Inflammatory macrophage (primary cell): ENCODE measurements at places on chromosomes 5 and 9.

- no peak for DNase-seq
These were observed 1056.5 kb upstream of the EDIL3 start for GRCh38 chr5:85441156-85441555.

GRCh38 chr5:142375944-142376411 is 51.2 kb upstream of the SPRY4 start:
- DNase-seq, result no peak

GRCh38 chr9:91736898-91737601 is 213.0 kb downstream of the ROR2 start:
- DNase-seq, result no peak

DNA sequence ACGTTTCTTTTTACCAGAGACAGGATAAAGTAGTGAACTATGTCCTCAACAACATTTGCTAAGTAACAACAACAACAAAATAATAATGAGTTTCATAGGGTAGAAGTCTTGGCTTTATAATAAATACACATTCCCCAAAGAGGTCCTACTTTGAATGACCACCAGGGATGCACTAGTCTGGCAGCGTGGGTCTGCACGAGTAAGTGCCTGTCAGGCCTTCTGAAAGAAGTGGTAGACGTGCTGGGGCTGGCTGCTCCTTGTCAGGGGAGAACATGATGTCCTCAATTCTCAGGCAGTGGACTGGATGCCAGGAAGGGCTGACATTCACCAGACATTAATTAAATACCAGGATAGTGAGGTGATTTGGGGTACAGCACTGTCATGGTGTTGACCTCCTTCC is 331.1 kb downstream of the TMEM38B start:
- DNase-seq, result no peak

DNA sequence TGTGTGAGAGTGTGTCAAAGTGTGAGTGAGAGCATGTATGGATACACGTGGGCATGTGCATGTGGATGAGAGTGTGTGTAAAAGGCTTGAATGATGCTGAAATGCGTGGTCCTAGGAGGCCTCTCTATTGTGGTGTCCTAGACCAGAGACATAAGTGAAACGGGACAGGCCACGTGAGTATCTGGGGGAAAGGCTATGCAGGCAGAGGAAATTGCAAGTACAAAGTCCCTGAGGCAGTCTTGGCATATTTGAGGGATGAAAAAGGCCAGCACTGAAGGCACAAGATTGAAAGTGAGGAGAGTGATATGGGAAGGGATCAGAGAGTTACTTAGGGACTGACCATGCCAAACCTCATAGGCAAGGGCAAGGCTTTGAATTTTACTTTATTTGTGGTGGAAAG is 67.2 kb upstream of the CCDC152 start:
- DNase-seq, result no peak

GRCh38 chr9:89576404-89576839 is 28.4 kb upstream of the GADD45G start:
- peak; percentile 25 for DNase-seq

GRCh38 chr5:10827571-10827970 is 66.5 kb upstream of the DAP start:
- no peak for DNase-seq

DNA sequence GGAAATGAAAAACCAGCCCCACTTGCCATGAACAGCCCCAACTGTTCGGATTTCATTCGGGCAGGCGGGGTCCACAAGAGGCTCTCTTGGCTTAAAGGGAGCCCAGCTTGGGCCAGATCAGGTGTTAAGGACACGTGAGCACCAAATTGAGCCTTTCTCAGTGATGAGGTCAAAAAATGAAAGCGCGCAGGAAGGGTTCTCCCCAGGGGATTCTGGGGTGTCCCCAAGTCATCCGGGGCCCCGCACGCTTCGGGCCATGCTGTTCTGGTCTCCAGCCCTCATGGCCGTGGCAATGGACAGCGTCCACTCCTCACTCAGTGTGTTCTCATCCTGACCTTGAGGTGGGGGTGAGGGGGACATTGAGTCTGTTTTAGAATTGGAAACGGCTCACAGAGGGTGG is 10.9 kb downstream of the AK1 start:
- DNase-seq, result no peak

DNA sequence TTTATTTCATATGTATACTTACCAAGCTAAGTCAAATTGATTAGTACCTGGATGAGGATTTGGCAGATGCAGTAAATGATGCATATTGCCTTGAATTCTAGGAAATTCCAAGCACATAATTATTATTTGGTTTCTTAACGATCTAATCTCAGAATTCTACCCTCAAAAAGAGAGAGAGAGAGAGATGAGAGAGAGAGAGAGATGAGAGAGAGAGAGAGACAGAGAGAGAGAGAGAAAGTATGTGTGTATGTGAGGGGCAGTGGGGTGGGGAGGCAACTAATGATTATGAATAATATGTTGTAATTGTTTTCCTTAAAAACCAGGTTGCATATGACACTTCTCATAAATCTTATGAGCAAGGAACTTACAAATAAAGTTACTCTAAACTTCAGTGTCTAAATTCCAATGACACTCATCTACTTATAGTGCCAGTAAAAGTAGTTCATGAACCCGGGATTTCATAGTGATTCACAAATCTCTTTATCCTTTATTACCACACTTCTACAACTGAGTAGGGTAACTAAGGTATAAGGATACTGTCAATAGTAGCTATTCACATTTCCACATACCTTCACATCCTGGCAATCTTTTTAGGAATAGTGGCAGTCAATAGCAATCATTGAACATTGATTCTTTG is 60.5 kb upstream of the EDIL3 start:
- no peak for DNase-seq

- DNase-seq, result peak; percentile 36
These were observed 188.4 kb downstream of the TSSK1B start for GRCh38 chr5:113246361-113246870.

DNA sequence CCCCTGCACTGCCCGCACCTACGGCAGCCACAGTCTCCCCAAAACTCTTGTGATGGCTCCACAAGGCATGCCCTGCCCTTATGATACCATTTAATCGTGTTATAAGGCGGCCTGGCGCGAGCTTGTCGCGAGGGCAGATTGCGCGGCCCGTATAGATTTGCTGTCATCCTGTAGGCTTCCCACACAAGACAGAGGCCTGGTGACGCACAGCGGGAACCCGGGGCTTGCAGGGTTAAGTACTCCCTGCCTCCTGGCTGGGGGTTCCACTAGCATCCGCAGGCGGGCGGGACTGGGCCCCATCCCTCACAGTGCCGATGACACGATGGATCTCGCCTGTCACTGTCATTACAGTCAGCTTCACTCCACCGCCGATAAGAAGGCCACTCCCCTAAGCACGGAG is 364.9 kb upstream of the IRX2 start:
- no peak for DNase-seq

GRCh38 chr5:10474521-10475075 is 32.9 kb downstream of the ROPN1L start:
- DNase-seq, result no peak

DNA sequence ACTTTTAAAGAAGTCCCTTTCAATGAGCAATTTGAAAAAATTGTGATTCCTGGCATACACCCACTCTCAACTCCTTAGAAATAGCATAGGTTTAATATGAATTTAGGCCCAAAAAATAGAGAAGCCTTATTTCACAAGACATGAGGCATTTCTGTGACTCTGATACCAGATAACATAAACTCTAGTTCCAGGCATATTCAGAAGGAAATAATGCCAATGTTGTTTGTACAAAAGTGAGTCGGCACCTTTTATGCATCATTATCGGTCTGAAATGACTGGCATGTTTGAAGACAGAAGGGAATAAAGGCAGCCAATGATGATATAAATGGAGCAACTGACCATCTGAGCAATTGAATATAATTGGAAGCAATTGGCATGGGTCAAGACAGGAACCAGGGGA is 19.4 kb upstream of the RECK start:
- no peak for DNase-seq

- no peak for DNase-seq
These were observed 2.9 kb upstream of the RNF130 start for GRCh38 chr5:180074462-180074861.

- DNase-seq, result no peak
These were observed 192.4 kb downstream of the ADAMTSL1 start for GRCh38 chr9:18666348-18666747.

GRCh38 chr5:143791848-143792731 is 19.9 kb upstream of the HMHB1 start:
- peak; percentile 45 for DNase-seq

GRCh38 chr9:35254237-35254636 is 92.4 kb downstream of the UNC13B start:
- peak; percentile 34 for DNase-seq

GRCh38 chr5:38527475-38527874 is 29.0 kb downstream of the LIFR start:
- peak; percentile 19 for DNase-seq

DNA sequence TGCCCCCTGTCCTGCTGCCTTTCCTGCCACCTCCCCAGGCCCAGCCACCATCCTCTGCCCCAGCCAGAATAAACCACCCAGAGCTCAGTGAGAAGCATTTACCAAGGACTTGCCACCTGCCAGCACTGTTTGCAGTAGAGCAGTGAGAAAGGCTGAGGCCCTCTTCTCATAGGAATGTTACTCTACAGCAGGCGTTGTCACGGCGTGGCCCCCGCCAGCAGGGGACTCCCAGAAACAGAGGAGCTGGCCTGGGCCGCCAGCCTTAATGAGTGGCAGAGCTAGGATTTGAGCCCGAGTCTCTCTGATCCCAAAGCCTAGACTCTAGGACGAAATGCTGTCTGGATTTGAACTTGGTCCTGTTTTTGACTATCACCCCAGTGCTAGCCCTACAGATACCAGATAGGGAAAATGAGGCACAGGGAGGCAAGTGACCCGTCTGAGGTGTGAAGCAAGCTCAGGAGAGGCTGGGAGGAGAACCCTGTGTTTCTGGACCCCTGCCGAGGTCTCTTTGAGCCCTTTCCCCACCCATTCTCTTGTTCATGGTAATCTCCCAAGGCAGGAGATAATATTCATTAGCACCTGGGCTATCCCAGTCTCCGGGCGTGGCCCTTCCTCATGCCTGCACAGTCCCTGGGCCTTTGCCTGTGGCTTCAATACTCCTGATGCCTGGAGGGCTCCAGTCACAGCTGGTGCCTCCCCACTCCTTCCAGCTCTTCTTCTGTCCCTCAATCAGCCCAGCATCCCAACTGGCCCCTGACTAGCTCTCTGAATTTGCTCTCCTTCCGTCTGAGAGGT is 30.7 kb downstream of the HRH2 start:
- DNase-seq, result no peak

DNA sequence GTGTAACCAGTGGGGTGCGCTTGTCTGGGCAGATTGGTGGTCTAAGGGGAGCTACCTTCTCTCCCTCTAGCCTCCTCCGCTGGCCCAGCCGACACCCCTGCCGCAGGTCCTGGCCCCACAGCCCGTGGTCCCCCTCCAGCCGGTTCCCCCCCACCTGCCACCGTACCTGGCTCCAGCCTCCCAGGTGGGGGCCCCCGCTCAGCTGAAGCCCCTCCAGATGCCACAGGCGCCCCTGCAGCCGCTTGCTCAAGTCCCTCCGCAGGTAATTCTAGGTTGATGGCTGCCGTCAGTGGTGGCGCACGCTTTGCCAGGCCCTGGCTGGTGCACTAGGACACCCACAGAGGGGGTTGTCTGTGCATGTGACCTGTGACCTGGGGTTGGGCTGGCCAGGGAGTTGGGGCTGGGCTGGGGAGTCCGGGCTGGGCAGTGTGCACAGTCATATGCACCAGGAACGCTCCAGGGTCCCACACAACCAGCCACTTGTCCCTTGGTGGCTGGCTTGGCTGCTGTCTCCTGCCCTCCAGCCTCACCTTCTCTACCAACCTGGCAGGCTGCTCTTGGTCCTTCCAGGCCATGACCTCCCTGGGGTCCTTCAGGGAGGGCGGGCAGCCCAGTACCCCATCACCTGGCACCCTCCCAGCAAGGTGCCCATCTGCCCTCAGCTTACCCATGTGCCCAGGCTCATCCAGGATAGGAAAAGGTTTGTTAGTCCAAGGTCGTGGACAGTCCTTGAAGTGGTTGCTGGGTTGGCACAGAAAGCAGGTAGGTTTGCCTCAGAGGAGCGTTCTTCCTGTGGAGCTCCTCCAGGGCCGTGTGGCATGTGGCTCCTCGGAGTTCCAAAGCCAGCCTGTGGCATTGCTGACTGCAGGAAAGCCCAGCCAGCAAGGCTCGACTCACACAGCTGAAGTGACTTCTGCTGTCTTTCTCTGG is 73.2 kb downstream of the WNK2 start:
- no peak for DNase-seq

- no peak for DNase-seq
These were observed 168.5 kb upstream of the PIK3R1 start for GRCh38 chr5:68047035-68047434.

GRCh38 chr5:110104060-110104725 is 414.5 kb downstream of the MAN2A1 start:
- no peak for DNase-seq

DNA sequence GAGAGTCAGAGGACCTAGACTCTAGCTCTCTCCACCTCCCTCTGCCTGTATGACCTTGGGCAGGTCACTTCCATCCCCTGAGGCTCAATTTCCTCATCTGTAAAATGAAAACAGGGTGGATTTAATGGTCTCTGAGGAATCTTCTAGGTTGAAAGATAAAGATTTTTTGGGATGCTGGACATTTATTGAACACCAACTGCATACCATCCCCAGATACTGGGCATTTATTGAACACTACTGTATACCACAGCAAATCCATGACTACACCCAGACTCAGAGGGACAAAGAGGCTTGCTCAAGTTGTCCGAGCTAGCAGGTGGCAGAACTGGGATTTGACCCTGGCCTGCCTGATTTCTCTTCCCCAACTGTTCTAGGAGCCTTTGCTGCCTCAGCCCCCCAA is 25.0 kb upstream of the CPLX2 start:
- no peak for DNase-seq

- no peak for DNase-seq
These were observed 84.2 kb downstream of the GPBP1 start for GRCh38 chr5:57258052-57258451.

- DNase-seq, result no peak
These were observed 510.5 kb upstream of the TNC start for GRCh38 chr9:115628426-115628825.

DNA sequence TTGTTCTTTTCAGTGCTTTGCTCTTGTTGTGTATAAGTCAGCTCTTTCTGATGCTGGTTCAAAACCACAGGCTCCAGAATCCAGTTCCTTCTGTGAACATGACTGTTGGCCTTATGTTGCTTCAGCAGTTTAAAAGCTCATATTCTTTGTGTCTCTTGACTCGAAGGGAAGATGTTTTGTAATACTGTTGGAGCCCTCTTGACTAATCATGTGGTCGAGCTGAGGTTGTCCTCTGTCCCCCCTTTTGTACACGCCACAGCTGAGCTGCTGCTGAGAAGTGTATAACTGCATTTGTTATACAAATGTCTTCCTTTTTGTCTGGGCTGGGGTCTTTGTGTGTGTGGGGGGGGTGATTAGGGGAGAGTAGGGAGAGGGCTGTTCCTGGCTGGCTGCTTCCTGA is 35.8 kb downstream of the SLC36A1 start:
- DNase-seq, result peak; percentile 98

DNA sequence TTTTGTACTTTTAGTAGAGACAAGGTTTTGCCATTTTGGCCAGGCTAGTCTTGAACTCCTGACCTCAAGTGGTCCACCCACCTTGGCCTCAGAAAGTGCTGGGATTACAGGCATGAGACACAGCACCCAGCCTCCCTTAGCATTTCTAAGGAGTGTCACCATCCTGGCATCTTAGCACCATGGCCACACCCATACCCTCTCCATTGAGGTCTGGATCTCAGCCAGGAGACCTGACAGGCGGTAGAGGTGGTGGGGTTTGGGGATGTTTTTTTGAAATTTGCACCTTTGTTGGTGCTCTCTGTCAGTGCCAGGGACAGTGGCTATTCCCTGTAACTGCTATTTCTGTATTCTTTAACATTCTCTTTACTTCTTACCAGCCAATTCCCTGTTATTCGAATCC is 72.5 kb downstream of the TRIM36 start:
- DNase-seq, result no peak
